ENCODE measurements at places on chromosomes 5 and 9.

- no peak for DNase-seq
Observed at GRCh38 chr5:97750576-97750975, 567.5 kb upstream of the RIOK2 start.

GRCh38 chr5:54177058-54177457 lies 133.3 kb downstream of the ARL15 start:
- no peak for DNase-seq

DNA sequence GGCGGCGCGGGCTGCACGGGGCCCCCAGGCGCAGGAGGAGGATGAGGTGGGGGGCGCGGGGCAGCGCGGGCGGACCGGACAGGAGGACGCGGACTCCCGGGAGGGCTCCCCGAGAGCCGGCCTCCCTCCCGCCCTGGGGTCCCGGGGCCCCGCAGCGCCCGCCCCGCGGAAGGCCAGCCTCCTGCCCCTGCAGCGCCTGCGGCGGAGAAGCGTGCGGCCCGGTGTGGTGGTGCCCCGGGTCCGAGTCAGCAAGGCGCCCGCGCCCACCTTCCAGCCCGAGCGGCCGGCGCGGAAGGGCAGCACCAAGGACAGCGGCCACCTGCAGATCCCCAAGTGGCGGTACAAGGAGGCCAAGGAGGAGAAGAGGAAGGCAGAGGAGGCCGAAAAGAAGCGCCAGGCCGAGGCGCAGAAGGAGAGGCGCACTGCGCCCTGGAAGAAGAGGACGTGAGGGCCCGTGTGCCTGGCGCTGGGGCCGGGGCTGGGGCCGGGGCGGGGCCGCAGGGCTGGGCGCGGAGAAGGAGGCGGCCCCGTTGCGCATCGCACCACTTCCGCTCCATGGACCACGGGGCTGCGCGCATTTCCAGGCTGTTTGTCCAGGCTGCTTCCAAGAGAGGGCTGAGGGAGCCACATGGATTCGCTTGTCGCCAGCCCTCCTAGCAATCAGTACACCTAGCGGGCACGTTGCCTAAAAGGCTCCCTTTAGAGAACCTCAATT lies 86.0 kb downstream of the ANKRD33B start:
- DNase-seq = no peak

GRCh38 chr5:127826011-127826410 lies 122.8 kb downstream of the CCDC192 start:
- no peak for DNase-seq

DNA sequence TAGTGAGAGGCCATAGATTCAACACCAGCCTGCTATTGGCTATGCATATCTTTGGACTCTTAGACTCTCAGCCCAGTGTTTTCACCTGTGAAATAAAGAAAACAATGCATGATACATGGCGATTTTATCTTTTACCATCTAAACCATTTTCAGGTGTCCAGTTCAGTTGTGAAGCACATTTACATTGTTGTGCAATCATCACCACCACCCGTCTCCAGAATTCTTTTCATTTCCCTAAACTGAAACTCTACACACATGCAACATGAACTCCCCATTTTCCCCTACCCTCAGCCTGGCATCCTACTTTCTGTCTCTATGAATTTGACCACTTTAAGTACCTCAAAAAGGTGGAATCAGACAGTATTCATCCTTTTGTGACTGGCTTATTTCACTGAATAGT lies 420.6 kb downstream of the MED10 start:
- no peak for DNase-seq
